ENCODE measurements at places on chromosomes 5 and 9. TPM values are rescaled to one million over a fixed set of nuclear protein-coding genes. Genes with fewer than 3 reads are reported as not detected.

The MLANA gene
- total RNA-seq, result not detected

The GABBR2 gene
- not detected for total RNA-seq

The RLN2 gene
- total RNA-seq, result 0.92 TPM

The IL13 gene
- total RNA-seq, result not detected
